Activated CD8-positive, alpha-beta T cell treated with anti-CD3 and anti-CD28 coated beads for 36 hours (primary cell): ENCODE measurements at places on chromosomes 5 and 9. TPM values are rescaled to one million over a fixed set of nuclear protein-coding genes. Genes with fewer than 3 reads are reported as not detected.
A peak's percentile ranks its signal among the peaks of the same experiment; 100 is the strongest.

GRCh38 chr5:66795682-66796081, 199.5 kb downstream of the MAST4 start:
- no peaks in the 10 kb centered on the region for H3K36me3 ChIP-seq
- no peak overlapping the region for H3K4me3 ChIP-seq
- H3K27me3 ChIP-seq = peaks cover 27% of the 10 kb centered on the region
- no peaks in the 10 kb centered on the region for H3K4me1 ChIP-seq
- no peak overlapping the region for H3K27ac ChIP-seq

- H3K4me3 ChIP-seq = no peak overlapping the region
- H3K4me1 ChIP-seq = no peaks in the 10 kb centered on the region
- DNase-seq = no peak
- no peak overlapping the region for H3K27ac ChIP-seq
- H3K27me3 ChIP-seq = peaks cover 2% of the 10 kb centered on the region
- no peaks in the 10 kb centered on the region for H3K36me3 ChIP-seq
Observed at GRCh38 chr9:72315089-72315509, 49.9 kb downstream of the ZFAND5 start.

- no peak overlapping the region for H3K27ac ChIP-seq
- H3K27me3 ChIP-seq = peaks cover 20% of the 10 kb centered on the region
- no peak for DNase-seq
- no peak overlapping the region for H3K4me3 ChIP-seq
- H3K36me3 ChIP-seq = no peaks in the 10 kb centered on the region
Observed at GRCh38 chr5:38426986-38427950, 129.2 kb downstream of the LIFR start.

- DNase-seq = peak; percentile 55
- no peaks in the 10 kb centered on the region for H3K27me3 ChIP-seq
- H3K4me3 ChIP-seq = peak overlapping the region; percentile 42
- peaks cover 32% of the 10 kb centered on the region for H3K4me1 ChIP-seq
Observed at GRCh38 chr5:139709582-139710318, 61.6 kb downstream of the CXXC5 start.

GRCh38 chr5:67488885-67489284, 292.3 kb upstream of the CD180 start:
- no peaks in the 10 kb centered on the region for H3K36me3 ChIP-seq
- H3K4me3 ChIP-seq = no peak overlapping the region
- DNase-seq = no peak
- no peaks in the 10 kb centered on the region for H3K4me1 ChIP-seq
- no peak overlapping the region for H3K27ac ChIP-seq
- H3K27me3 ChIP-seq = no peaks in the 10 kb centered on the region

DNA sequence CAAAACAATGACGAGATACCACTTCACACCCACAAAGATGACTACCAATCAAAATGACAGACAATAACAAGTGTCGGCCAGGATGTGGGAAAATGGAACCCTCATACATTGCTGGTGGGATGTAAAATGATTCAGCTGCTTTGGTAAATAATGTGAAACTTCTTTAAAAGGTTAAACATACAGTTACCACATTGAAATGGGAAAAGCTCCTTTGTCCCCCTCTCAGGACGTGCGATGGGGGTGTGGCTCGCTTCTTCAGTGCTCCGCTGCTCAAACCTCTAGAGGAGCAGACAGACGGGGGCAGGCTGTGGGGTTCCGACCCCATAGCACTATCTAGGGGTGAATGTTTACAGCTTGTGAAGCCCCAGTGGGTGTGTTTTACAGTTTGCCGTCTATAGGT, 8.0 kb upstream of the PLPP6 start:
- H3K27me3 ChIP-seq = no peaks in the 10 kb centered on the region
- peaks cover 8% of the 10 kb centered on the region for H3K4me1 ChIP-seq
- peak; percentile 46 for DNase-seq
- H3K36me3 ChIP-seq = no peaks in the 10 kb centered on the region
- H3K27ac ChIP-seq = peak overlapping the region; percentile 5
- no peak overlapping the region for H3K4me3 ChIP-seq

- no peak for DNase-seq
- no peaks in the 10 kb centered on the region for H3K36me3 ChIP-seq
- no peaks in the 10 kb centered on the region for H3K4me1 ChIP-seq
- no peak overlapping the region for H3K4me3 ChIP-seq
- H3K27ac ChIP-seq = no peak overlapping the region
Observed at GRCh38 chr5:179231309-179231708, 114.0 kb downstream of the ADAMTS2 start.

GRCh38 chr9:97793067-97793466, 60.0 kb upstream of the FOXE1 start:
- H3K27ac ChIP-seq = no peak overlapping the region
- H3K4me1 ChIP-seq = no peaks in the 10 kb centered on the region
- no peaks in the 10 kb centered on the region for H3K36me3 ChIP-seq
- no peak overlapping the region for H3K4me3 ChIP-seq
- H3K27me3 ChIP-seq = peaks cover 7% of the 10 kb centered on the region

DNA sequence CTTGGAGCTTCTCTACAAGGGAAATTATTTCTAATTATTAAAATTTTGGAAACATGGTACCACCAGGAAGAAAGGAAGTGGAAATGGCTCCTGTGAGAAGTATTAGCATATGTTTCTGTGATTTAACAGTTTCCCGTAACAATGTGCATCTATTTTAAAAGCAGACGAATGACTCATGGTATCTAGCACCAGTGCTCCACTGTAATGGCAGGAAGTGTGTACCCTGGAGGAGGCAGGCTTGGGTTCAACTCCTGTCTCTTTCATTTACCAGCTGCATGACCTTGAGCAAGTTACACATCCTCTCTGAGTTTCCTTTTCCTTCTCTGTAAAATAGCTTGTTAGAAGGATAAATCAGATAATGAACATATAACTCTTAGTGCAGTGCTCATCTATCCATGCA, 41.0 kb upstream of the ANGPTL2 start:
- peaks cover 7% of the 10 kb centered on the region for H3K4me1 ChIP-seq
- DNase-seq = peak; percentile 46
- no peaks in the 10 kb centered on the region for H3K27me3 ChIP-seq
- no peak overlapping the region for H3K27ac ChIP-seq

DNA sequence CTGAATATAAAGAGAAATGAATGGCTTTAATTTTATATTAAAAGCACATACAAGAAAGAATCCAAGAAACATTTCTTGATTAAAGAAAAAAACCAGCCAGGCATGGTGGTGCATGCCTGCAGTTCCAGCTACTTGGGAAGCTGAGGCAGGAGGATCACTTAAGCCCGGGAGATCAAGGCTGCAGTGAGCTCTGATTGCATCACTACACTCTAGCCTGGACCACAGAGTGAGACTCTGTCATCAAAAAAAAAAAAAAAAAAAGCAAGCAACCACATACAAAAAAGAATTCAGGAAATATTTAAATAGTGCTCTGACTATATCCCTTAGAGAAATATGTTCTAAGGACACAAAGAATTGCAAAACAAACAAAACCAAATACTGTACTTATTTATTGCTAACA, 2.5 kb upstream of the PLAC8L1 start:
- H3K4me1 ChIP-seq = peaks cover 3% of the 10 kb centered on the region
- no peak for DNase-seq
- no peak overlapping the region for H3K4me3 ChIP-seq
- H3K27ac ChIP-seq = no peak overlapping the region

DNA sequence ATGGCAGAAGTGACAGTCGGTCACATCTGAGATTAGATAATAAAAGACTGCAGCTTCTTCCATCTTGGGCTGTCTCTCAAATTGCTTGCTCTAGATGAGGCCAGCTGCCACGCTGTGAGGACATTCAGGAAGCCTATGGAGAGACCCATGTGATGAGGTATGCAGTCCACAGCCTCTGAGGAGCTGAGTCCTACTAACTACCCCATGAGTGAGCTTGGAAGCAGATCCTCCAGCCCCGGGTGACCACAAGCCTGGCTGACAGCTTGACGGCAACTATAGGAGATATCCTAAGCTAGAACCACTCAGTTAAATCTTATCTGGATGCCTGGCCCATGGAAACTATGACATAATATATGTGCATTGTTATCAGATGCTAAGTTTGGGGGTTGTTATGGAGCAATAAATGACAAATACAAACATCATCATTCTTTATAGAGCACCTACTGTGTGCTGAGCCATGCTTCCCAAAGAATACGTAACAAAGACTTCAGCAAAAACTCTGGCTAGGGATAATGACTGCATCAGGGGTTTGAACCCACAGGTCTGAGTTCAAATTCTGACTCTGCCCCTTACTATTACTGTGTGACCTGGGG, 26.7 kb downstream of the KCNV2 start:
- peaks cover 42% of the 10 kb centered on the region for H3K36me3 ChIP-seq
- H3K27me3 ChIP-seq = no peaks in the 10 kb centered on the region
- no peak overlapping the region for H3K27ac ChIP-seq

PCDHGB4 gene
- not detected for total RNA-seq

PCDHGA10 gene
- total RNA-seq = not detected

S1PR3 gene
- total RNA-seq = 0.58 TPM
